ENCODE measurements at places on chromosomes 16 and 17.

GRCh38 chr16:48430890-48431289, 45.7 kb upstream of the SIAH1 start:
- DNase-seq = no peak

DNA sequence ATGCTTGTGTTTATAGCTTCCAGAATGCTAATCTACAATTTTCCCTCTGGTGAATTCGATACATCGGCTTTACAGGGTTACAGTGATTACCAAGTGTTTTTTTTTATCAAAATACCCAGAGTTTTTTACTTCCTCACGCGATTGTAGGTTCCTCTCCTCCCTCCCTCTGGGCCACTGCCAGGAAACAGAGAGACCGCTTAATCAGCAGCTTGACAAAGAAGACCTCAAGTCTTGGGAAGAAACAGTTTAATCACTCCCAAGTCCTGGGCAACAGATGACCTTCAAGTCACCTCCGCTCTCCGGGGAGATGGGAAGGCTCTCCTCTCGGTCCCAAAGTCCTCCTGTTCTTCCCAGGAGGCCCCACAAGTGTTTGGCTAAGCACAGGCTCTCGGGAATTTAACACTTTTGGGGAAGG, 23.5 kb downstream of the SMTNL2 start:
- peak; percentile 33 for DNase-seq

DNA sequence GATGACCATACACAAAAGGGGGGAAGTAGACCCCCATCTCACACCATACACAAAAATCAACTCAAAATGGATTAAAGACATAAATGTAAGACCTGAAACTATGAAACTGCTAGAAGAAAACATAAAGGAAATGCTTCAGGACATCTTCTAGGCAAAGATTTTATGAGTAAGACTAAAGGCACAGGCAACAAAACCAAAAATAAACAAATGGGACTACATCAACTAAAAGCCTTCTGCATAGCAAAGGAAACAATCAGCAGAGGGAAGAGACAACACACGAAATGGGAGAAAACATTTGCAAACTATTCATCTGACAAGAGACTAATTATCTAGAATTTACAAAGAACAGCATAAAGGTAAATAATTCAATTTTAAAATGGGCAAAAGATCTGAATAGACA, 152.1 kb downstream of the AXIN2 start:
- no peak for DNase-seq

DNA sequence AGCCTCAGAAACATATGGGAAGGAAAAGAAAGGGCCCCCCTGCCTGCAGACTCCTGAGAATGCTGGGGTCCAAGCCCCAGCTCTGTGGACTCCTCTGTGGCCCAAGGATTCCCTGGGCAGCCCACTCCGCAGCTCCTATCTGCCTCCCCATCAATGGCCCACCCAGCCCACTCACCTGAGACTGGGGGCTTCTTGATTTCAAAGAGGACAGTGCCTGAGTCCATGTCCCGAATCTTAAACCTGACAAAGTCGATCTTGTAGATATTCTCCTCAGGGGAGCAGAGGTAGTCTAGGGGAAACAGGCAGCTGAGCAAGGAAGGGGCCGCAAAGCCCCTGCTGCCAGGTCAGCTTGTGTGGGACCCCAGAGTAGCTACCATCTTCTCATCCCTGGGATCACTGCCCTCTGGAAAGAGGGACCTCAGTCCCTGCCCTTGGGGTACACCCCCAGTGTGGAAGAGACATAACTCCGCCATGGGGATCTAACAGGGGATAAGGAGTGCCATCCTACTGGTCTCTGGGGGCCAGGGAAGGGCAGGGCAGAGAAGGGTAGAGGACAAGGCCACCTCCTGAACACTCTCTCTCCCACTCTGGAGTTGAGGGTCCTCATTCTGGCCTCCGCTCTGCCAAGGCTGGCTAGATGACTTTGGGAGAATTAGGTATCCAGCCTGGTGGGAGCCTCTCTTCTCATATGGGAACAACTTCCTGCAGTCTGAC, 3.9 kb downstream of the UNC119 start:
- DNase-seq = no peak

- DNase-seq = no peak
These were observed 6.2 kb downstream of the TNP2 start for GRCh38 chr16:11262915-11263314.

DNA sequence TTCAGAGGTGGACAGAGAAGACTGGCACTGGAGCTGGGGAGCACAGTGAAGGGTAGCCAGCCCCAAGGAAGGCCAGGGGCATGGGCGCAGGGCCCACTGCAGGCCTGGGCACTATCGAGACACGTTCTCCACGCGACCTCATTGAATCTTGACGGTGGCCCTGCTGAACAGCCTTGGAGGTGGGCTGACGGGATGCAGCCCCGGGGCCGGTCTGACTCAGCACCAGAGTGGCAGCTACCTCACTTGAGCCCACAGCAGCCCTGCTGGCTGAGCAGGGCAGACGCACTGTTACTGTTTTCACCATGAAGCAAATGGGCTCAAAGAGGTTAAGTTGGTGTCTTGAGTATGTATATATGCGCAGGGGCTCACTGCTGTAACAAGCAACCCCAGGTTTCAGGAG, 78.8 kb upstream of the FOXF1 start:
- DNase-seq = no peak

- no peak for DNase-seq
These were observed 13.2 kb upstream of the NAGPA start for GRCh38 chr16:5046914-5047313.

- no peak for DNase-seq
These were observed 1.5 kb downstream of the TNRC6C start for GRCh38 chr17:77959926-77960521.

GRCh38 chr17:732067-732901, at the start of gene TLCD3A:
TSS of gene TLCD3A (plus strand) at chr17:732596. CDS start at chr17:732648, 52 bp downstream.
- DNase-seq = peak; percentile 81

GRCh38 chr16:30838876-30839471, 52.0 kb upstream of the ZNF629 start:
- no peak for DNase-seq

DNA sequence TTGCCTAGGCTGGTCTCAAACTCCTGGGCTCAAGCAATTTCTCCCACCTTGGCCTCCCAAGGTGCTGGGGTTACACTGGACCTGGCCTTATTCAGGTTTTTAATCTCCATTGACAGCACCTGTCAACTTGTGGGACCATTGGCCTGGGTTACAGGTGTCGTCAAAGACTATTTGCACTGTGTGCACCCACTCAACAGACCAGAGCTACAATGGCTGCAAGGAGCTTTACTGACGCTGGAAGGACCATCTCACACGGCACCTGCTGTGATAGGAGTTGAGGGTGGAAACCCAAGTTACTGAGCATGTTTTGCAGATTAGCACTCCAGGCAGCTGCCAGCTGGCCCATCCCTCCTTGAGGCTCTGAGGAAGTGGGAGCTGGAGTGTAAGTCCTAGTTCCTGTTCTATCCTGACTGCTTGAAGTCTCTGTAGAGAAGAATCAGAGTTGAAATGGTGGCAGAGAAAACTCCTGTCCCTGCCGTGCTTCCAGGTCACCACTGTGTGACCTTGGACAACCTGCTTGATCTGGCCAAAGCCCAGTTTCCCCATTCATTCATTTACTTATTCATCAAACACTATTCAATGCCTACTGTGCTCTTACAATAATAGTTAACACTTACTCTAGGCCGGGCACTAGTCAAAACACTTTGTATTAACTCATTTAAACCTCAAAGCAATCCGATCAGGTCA, 42.4 kb upstream of the LONP2 start:
- DNase-seq = no peak

- DNase-seq = no peak
These were observed 24.8 kb downstream of the MRM3 start for GRCh38 chr17:806781-807522.

DNA sequence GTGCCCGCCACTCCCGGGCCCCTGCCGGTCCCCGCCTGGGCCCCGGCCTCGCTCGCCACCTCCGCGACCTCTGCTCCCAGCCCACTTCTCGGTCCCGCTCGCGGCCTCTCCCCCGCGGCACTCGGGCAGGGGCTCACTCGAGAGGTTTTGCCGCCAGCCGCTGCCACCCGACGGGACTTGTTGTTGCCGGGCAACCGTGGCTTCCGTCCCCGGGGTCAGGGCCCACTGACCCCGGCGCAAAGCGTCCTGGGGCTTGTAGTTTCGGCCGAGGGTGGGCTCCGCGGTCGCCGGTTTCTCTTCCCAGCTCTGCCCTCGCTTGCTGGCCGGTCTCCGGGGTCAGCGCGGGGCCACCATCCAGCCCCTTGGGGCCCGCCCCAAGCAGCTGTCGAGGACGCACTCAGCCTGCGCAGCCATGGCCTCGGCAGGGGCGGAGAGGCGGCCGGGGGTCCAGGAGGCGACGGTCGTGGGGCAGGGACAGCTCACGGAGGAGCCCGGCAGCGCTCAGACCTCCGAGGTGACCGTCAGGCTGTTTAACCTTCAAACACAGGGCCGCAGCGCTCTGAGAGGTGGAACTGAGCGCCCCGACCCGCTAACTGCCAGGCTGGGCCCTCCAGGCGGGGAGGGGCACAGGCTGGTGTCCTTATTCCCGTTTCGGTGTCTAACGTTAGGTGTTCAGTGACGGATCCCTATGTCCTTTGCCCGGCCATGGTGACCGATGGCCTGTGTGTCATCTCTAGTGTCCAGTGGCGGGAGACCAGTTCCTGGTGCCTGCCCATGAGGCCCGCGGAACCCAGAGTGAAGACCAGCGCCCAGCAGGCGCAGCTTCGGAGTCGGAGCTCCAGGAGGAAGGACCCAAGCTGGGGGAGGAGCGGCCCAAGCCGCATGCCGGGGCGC, at the start of the genes C16orf86 and ENKD1:
Gene C16orf86 (plus strand): TSS at position 256 of the 894 bp plus-strand sequence. CDS start 157 bp downstream, at position 413.
Gene ENKD1 (minus strand): TSS at position 192 of the 894 bp plus-strand sequence. CDS start 308 bp downstream, outside the sequence.
- peak; percentile 82 for DNase-seq

DNA sequence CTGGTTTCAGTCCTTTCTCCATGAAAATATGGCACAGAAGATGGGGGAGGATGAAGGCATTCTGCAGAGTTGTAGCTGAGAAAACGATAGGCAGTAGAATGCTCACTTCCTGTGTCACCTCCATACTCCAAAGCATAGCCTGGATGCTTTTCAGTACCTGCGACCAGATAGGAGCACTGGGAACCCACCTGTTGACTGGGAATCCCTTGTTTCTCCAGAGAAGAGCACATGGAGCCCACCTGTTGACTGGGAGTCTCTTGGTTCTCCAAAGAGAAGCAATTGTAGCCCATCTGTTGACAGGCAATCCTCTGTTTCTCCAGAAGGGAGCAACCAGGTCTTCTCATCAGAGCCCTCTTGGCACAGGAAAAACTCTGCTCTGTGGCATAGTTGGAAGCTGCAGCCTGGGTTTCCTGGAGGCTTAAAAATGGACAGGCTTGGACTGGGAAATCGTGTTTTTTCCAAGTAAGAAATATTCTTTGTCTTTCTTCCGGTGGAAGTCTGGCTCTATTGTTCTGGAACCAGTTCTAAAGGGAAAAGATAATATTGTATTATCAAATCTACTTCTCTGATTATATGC, 13.2 kb downstream of the TERF2IP start:
- DNase-seq = no peak

DNA sequence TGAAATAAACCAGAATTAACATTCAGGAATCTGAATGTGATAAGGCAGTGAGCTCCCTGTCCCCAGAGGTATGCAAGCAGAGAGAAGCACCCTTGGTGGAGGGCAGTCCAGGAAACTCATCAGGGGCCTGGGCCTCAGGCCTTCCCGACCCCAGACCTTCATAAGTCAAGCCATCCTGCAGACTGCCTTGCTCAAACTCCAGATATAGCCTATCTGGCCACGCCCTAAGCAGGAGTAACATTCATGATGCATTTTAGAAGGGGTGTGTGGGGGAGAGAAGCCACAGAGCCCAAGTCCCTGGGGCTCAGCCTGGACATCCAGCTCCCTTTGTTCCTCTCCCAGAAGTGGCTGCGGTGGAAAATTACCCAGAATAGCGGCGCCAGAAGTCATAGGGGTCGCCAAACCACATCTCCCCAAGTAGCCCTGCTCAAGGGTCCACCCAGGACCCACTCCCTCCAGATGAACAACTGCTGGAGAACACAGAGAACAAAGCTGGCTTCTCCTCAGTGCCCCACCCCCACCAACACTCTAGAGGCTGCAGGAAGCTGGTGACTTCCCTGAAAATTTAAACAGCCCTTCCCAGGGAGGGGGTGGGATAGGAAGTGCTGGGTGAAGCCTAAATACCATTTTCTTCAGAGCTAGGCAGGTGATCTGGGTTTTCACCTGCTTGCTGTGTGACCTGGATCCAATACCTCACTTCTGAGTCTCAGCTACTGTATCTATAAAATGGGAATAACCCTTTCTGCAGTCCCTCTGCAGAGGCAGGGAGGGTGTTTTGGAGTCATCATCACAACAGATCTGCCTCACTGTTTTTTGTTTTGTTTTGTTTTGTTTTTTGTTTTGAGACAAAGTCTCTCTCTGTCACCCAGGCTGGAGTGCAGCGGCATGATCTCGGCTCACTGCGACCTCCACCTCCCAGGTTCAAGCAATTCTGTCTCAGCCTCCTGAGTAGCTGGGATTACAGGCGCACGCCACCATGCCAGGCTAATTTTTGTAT, 1.5 kb upstream of the SREBF1 start:
- DNase-seq = peak; percentile 81

DNA sequence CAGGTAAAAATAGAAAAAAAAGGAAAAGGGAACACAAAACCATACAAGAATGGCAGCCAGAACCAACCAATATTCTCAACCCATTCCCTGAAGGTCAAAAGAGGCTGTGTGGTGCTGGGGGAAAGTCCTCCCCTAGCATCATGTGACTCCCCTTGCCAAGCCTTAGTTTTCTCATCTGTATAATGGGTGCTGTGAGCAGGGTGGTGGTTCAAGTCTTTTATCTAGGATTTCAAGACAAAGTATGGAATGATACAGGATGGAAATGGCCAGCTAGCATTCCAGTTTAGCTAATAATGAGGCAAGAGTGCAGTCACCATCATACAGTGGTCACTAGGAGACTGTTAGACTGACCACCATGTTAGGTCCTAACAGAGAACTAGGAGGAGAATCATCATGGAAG, 20.7 kb downstream of the PSMB3 start:
- DNase-seq = no peak

DNA sequence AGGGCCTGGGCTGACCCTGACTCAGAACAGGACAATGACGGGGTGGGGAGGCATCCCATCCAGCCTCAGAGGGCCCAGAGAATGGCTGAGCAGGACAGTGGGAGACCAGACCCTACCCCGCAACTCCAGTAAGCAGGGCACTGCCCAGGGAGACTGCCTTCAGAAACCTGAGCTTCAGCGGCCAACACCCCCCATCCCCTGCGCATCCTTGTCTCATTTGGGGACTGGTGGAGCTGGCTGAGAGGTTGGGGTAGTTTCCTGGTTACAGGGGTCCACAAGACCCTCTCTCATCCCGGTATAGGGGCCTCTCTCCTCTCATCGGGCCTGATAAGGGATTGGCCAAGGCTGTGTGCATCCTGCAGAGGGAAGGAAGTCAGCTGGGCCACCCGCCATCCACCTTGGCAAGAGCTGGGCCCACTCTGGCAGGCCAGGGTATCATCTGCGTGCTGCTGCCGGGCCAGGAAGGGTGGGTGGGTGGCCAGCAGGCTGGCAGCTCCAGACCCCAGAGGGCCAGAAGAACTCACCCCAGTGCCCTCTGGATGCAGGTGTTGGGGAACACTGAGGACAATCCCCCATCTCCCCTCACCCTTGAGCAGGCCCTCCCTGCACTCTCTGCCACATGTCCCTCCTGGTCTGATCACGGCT, 229.1 kb downstream of the KATNIP start:
- no peak for DNase-seq

GRCh38 chr16:4053301-4053845, 62.9 kb downstream of the ADCY9 start:
- no peak for DNase-seq

Measured in erythroblast (primary cell).